ENCODE measurements at places on chromosomes 13 and 19.

GRCh38 chr19:6564393-6564792 is 26.6 kb downstream of the CD70 start:
- ATAC-seq: no peak

DNA sequence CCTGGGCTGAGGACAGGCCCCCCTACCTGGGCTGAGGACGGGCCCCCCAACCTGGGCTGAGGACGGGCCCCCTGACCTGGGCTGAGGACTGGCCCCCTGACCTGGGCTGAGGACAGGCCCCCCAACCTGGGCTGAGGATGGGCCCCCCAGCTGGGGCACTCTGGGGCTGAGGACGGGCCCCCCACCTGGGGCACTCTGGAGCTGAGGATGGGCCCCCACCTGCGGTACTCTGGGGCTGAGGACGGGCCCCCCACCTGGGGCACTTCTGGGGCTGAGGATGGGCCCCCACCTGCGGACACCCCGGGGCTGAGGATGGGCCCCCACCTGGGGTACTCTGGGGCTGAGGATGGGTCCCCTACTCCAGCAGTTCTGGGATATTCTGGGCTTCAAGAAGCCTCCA is 65.5 kb downstream of the RASA3 start:
- ATAC-seq: no peak

DNA sequence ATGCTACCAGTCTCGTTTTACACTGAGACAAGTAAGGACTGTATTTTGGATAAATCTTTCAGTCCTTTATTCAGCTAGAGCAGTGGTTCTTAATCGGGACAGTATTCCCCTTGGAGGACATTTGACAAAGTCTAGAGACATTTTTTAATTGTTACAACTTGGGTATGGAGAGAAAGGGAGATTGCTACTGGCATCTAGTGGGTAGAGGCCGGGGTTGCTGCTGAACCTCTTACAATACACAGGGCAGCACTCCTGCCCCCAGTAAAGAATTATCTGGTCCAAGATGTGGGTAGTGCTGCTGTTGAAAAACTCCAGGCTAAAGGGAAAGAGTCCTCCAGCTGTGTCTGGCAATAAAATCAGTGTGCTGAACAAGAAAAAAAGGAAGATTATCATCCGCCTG is 334.8 kb downstream of the SLC7A1 start:
- ATAC-seq: no peak

- ATAC-seq: no peak
Measured at GRCh38 chr13:94120878-94121277, 358.6 kb downstream of the DCT start.

DNA sequence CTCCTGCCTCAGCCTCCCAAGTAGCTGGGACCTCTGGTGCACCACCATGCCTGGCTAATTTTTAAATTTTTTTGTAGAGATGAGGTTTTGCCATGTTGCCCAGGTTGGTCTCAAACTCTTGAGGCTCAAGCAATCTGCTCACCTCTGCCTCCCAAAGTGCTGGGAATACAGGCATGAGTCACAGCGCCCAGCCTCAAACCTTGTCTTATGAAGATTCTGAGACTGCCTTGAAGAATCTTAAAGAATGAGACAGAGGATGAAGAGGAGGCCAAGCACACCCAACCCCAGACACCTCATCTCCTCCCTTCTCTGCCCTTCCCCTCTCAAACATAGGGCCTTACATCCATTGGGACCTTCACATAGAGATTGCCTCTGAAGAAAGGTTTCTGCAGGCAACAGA is 179.7 kb downstream of the ABCC4 start:
- ATAC-seq: no peak

- ATAC-seq: no peak
Measured at GRCh38 chr13:43431841-43432240, 354.9 kb downstream of the ENOX1 start.

DNA sequence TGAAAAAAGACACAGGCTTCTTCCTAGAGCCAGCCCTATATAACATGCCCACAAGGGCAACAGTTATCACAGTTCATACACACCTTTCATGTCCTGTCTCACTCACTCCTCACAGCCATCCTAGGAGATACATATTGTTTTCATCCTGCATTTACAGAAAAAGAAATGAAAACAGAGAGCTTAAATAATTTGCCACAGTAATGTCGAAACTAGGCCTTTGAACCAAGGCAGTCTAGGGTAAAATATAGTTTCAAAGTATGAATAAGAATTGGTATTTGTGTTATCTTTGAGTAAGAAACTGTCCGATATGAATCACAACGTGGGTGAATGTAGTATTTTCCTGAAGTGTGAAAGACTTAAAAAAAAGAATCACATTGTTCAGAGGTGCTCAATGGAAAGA is 26.8 kb downstream of the CLDN10 start:
- ATAC-seq: no peak

GRCh38 chr19:38528213-38528755 is 89.5 kb downstream of the MAP4K1 start:
- no peak for ATAC-seq

GRCh38 chr13:99265162-99265800 is 7.1 kb upstream of the GPR18 start:
- no peak for ATAC-seq

DNA sequence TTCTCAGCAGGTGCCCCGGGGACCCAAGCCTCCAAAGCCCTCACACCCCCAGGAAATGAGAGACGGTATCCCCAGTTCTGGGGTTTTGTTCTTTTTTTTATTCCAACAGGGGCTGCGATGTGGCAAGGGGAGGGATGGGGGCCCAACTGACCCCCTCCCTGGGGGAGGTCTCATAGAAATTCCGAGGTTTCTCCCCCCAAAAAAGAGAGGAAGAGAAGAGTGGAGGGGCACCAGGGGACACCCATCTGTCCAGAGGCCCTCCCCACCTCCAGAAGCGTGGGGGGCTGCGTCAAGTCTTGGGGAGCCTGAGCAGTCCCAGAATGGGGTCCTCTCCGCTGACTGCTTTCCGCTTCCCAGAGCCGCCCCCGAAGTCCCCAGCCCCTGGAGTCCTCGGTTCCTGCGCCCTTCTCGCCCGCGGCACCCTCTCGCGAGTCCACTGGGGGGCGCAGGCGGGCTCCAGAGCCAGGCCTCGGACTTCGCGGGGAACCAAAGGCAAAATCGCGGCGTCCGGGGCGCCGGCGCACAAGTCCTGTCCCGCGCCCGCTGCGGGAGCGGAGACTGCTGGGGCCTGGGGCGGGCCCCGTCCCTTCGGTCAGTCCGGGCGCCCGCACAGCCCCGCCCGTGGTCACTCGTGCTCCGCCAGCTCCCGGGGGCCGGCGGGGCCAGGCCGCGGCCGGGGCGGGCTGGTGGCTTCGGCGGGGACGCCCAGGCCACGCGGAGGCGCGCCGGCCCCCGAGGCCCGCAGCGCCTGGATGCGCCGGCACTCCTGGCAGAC is 4.4 kb upstream of the ATP1A3 start:
- ATAC-seq: peak; percentile 57

DNA sequence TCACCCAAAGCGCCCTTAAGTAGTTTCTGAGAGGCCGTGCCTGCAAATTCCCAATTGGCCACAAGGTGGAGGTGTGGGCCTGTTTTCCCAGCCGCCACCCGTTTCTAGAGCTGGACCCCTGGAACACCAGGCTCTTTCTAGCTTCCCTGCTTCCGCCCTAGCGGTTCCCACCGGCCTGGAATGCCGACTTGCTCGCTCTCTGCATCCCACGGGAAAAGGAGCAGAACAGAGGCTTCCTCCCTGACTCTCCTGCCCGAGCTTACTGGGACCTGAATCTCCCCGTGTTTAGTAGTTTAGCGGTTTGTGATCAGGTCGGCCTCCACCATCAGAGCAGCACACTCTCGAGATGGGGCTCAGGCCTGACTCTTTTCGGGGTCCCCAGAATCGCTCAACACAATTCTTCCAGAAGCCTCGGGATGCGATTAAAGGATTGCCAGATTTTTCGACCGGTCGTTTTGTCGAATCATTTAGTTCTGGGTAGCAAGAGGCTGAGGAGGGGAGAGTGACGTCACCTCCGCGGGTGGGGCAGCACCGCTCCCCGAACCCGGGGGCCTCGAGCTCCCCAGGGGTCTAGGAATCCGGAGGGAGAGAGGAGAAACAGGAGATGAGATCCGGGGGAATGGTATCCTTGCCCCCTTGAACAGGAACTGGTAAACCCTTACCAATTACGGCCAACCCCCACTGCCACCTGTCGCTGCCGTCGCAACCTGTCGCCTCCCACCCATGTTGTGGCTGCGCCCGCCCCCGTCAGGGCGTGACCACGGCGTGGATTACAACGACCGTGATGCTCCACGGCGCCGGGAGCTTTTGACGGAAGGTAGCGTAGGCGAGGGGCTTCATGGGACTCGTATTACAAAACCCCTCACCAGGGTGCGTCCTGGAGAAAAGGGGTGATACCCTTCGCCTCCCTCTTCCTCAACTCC is 8.0 kb downstream of the NAPSA start:
- peak; percentile 89 for ATAC-seq

DNA sequence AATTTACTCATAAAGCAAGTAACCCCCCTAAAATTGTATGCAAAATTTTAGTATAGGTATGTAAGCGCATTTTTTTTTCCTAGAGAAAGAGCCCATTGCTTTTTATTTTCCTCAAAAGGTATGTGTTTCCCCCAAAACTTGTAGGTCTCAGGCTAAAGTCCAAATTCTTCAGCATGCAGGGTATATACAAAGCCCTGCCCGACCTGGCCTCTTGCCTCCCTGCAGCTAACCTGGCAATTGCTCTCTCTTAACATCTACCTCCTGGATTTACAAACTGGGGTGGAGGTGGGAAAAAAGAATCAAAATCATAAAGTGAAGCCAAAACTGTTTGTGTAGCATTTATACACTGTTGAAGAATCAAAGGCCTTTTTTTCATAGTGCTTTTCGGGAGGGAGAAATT is 107.8 kb downstream of the KCNRG start:
- no peak for ATAC-seq

GRCh38 chr19:46515879-46516350 is 20.2 kb upstream of the PNMA8B start:
- peak; percentile 78 for ATAC-seq

DNA sequence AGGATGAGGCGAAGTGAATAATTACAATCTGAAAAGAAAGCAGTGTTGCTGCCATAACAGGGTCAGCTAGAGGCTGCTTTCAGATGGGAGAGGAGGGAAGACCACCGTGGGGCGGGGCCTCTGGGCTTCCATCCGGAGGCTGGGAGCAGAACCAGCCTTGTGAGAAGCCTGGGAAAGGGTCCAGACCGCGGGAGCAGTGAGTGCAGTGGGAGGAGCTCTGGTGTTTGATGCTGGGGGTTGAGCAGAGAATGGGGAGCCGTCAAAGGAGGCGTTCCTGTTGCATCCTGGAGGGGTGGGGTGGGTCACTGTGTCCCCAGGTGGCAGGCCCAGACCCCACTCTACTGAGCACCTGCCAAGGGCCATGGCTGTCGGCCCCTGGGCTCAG is 18.1 kb downstream of the NKPD1 start:
- ATAC-seq: no peak

DNA sequence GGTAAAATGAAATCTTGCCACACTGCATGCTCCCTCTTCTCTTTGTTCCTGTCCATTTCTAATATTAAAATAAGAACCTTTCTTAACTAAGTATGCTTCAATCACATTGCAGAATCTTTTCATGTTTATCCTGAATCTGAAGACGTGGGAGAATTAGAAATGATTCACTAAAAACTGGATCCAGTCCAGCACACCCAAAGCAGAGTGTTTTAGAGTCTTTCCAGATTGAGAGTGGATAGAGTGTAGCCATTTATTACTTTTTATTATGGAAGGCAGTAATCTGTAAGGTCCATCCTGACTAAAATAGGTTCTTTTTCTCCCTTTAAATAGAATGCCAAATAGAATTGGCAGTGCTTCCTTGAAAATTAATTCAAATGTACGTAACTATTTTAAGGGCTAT is 453.5 kb downstream of the TDRD3 start:
- no peak for ATAC-seq

All from SK-N-SH treated with all-trans-retinoic acid at 6 μM for 48 hours (cell line).